T-helper 2 cell (primary cell): ENCODE measurements at places on chromosomes 4 and X.

DNA sequence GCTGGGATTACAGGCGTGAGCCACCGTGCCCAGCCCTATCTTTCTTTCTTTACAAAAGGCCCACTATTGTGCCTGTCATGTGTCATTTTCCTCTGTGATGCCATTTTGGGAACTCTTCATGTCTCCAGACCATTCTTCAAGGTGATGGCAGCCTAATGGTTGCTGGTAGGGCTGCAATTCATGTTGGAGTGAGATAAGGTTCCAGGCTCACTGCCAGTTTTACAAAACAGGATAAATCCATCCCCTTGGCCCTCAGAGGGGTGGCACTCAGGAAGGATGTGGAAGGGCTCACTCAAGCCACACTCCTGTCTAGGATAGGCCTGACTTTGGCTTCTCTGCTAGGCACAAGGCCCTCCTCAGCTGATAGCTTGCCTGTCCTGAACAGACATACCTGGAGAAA is 3.8 kb downstream of the TCEAL9 start:
- DNase-seq = no peak

DNA sequence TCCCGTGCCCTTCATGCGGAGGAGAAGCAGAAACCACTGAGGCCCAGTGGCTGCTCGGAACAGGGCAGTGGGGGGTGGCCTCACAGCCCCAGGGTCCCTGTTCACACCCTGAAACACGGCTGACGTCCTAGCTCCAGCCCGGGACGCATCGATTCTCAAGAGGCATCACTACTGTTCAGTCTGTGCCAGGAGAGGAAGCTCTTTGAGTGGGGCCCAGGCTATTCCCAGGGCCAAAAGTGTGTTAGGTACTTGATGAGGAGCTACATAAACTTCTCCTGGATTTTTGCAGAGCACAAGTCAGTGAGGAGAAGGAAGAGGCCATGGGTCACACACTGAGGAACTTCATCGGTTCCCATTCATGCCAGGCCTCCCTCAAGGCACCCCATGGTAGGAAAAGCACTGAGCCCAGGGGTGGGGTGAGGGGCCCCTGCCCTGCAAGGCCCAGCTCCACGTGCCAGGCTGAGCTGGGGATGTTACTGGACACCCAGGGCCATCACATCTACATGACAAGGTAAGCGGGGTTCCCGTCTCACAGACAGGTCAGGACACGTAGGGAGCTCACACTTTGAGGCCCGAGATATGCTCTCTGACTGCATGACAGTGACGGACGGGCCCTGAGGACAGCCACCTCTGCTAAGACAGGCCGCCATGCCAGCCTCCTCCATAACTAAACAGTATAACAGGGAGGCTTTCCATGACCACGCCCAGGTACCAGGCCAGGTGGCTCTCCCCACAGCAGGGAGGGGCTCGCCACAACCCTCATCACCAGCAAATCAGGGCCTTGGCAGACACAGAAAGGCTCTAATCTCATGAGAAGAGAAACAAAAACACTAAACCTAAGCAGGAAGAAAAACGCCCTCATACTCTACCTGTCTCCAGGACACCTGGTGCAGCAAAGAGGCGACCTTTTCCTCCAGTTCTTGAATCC is 12.4 kb downstream of the TNIP2 start:
- no peak for DNase-seq

DNA sequence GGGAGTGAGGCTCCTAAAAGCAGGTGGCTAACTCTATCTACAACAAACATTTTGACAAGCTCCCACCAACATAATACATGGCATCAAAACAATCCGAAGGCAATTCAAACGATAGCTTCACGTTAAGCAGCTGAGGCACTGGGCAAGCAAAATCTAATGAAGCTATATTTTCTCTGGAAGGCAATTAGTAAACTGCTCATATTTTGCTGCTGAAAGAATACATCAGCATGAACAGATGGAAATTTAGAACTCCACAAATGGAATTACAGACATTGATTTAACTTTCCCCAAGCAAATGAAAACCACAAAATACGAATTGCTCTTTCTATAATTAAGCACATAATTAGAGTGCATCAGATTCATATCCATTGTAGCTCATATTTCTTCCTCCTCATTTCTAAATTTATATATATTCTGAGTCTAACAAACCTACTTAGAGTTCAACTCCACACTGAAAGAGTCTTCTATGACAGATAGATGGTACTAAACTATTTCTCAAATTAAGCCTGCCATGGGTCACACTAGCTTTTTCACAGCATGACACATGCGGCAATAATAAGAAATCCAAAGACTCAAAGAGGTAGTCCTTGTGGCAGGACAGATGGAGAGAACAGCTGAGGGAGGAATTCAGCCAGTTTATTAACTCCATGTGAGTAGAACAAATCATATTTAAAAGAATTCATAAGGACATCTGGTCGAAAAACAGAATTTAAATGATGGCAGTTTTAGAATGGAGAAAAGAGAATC is 305.4 kb downstream of the MAPK10 start:
- no peak for DNase-seq

DNA sequence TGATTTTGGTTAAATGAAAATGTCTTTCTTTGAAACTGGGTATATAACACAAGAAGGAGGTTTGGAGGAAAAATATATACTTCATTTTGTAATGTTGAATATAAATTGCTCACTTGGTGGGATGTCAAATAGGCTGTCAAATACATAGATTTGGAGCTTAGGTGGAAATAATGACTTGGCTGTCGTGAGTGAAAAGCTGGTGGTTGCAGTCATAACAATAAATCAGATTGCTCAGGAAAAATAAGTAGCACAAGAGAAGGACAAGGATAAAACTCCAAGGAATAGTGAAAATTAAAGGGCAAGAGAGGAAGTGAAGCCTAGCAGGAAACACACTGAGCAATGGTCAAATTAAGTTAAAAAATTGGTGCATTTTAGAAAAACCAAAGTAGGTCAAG is 253.0 kb upstream of the ANKRD50 start:
- no peak for DNase-seq

GRCh38 chrX:118116713-118117550 is at the start of gene KLHL13:
Gene KLHL13, minus strand, starts transcription at chrX:118116810. Its CDS starts 88,337 bp downstream, at chrX:118028473.
- DNase-seq = peak; percentile 2

DNA sequence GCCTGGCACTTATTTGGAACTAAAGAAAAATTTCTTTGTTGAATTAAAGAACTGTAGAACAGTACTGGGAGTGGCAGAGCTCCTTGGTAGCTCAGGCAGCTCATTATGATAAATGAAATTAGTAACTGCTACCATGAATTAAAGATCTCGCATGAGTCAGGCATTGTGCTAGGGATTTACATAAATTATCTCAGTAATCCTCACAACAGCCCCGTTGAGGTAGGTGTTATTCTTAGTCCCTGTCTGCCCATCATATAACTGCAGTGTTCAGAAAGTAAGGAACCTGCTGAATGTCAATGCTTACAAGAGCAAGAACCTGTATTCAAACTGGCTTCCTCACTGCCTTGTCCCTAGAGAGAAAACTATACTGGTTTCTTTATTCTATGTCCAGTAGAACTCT is 108.3 kb downstream of the NLGN4X start:
- DNase-seq = no peak

DNA sequence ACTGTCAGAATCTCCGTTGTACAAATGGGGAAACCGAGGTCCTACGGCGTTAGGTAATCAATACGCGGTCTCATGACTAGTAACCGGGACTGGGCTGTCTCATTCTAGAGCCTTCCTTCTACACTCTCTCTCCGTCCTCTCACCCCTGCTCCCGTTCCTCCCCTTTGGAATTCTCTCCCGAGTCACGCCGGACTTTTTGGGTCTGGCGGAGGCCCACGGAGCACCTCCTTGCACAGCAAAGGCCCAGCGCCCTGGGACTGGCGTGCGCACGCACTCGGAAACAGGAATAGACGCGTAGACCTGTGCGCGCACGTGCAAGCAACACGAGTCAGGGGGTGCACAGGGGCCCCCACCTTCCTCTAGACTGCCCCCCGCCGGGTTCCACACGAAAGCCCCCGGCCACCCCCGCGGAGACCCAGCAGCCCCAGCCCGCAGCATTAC is 361 bp downstream of the QDPR start:
- peak; percentile 76 for DNase-seq

- no peak for DNase-seq
Measured at GRCh38 chr4:9804918-9805317, 23.5 kb downstream of the DRD5 start.

GRCh38 chr4:126172126-126172525 is 857.4 kb downstream of the FAT4 start:
- DNase-seq = no peak

DNA sequence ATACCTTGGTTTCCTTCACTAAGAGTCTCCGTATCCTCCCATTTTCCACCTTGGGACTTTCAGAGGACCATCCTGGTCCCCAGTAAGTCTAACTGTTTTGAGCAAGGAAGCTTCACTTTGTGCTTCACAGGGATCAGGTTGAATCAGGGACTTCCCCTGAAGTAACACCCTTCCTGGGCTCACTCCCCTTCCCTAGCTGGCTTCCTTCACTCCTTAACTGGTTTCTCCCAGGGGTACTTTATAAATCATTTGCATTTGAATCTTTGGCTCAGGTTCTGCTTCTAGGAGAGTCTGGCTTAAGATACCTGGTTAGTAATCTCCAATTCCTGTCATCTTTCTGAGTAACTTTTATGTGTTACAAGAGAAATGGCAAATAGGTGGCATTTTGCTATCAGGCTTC is 24.5 kb upstream of the GRIA2 start:
- DNase-seq = no peak

DNA sequence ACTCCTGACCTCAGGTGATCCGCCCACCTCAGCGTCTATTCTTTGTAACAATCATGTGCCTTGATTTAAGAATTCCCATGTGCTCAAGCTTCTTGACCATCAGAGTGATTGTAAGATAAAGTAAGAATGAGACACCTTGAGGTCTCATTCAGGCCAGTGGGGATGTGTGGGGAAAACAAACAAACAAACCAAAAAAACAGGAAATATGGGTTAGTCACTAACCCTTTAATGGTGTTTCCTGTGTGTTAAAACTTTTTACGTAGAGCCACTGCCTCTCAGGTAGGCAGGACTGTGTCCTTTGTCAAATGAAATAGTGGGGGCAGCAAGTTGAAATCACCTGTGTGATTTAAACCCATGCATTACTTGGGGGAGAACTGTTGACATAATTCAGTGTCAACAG is 91.5 kb upstream of the DHRSX start:
- DNase-seq = no peak

DNA sequence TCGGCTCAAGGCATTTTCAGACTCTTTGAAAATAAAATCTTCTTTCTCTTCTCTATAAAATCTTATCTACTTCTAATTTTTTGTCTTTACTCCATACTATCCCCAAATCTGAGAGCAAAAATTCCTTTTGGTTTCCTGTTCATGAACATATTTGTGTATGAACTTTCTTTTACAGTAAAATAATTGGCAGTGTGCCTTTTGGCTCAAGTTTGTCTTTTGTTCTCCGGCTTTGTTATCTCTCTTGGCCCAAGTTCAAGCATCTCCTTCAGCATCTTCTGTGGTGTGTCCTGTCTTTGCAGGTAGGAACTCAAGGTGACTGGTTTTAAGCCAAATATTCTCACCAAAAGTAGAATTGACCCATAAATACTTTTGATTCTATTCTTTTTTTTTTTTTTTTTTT is 276.6 kb upstream of the FAT1 start:
- DNase-seq = no peak

- DNase-seq = no peak
Measured at GRCh38 chr4:47219586-47219985, 188.2 kb downstream of the GABRB1 start.

DNA sequence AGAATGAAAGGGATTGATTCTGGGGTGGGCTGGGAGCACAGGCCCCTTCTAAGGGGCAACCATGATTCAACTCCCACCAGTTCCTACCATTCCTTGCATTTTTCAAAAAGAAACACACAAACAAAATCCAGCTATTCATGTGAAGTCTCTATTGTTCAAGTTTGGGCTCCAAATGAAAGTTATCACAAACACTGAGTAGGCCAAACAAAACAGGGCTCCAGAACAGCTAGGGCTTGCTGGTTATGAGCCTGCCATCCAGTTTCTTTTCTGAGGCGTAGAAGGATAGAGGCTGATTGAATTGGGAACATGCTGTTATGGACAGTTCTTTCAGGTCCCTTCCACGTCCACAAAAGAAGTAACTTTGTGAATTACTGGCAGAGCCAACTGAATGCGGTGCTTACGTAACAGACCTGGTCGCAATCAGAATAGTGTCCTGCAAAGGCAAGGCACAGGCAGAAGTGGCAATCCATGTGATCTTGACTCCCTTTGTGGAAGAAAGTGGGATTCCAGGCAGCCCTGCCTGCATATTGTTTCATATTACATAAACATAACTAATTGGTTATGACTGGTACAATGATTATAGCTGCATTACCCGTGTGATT is 244.5 kb downstream of the SCFD2 start:
- DNase-seq = no peak

GRCh38 chrX:70219938-70220764 is 14.3 kb upstream of the AWAT1 start:
- DNase-seq = peak; percentile 3

DNA sequence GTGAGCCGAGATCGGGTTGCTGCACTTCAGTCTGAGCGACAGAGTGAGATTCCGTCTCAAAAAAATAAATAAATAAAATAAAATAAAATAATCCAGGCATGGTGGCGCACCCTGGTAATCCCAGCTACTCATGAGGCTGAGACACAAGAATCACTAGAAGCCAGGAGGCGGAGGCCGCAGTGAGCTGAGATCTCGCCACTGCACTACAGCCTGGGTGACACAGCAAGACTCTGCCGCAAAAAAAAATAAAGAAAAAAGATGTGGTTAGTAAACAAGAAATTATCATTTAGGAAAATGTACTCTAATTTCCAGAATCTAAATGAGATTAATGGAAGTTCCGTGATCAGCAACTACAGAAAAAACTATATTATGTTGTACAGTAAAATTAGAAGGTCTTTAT is 14.5 kb upstream of the LRBA start:
- DNase-seq = no peak

DNA sequence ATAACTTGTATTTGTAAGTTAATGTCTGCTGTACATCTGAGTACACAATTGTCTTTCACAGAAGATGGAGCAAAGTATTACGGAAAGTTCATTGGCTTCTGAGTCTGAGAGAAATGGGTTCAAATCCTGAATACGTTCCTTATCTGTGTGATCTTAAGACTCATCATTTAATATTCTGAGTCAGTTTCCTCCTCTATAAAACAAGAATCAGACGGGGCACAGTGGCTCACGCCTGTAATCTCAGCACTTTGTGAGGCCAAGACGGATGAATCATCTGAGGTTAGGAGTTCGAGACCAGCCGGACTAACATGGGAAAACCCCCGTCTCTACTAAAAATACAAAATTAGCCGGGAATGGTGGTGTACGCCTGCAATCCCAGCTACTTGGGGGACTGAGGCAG is 57.8 kb downstream of the APBB2 start:
- no peak for DNase-seq

- DNase-seq = no peak
Measured at GRCh38 chrX:75301060-75301459, 27.2 kb downstream of the UPRT start.

DNA sequence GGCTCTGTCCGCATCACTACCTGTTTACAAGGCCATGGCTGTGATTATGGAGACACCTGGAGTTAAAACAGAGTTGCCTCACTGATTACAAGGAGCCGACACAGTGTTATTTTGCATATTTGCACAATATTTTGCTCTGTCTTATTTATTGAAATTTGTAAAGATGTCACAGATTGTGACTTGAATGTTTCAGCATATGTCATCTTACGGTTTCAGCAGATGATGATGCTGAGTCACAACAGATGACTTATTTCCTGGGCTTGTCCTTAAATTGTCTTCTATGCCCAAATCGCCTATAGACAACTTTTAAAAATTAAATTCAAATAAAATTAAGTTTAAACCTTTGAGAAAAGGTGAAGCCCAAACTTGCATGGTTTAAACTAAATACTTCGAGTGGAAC is 87.1 kb upstream of the INPP4B start:
- DNase-seq = no peak

- DNase-seq = no peak
Measured at GRCh38 chr4:71275570-71275969, 63.2 kb upstream of the SLC4A4 start.
